ENCODE measurements at places on chromosomes 1 and 21.

DNA sequence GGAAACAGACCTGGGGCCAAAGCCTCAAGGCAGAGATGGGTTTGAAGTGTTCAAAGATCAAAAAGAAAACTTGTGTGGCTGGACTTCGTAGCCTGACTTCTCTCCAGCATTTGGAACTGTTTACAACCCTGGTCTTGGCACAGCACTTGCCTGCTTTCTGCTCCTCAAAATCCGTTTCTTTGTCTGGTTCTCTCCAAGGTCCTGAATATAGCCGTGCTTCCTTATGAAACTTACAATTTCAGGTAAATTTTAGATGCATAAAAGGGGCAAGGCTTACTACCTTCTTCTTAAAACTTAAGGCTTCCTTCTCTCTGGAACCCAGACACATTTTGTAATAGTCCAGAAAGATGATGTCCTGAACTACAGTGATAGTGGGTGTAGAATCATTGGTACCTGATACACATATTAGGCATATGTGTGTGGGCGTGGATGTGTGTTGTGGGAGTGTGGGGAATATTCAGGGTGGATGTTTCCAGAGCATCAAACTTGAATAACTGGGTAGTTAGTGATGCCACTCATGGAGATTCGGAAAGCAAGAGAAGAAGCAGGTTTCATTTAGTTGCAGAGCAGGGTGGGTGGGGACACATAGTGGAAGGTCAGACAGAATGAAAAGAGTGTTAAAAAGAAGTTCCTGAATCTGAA lies 26.4 kb upstream of the FAM78B start:
- no peak for DNase-seq

DNA sequence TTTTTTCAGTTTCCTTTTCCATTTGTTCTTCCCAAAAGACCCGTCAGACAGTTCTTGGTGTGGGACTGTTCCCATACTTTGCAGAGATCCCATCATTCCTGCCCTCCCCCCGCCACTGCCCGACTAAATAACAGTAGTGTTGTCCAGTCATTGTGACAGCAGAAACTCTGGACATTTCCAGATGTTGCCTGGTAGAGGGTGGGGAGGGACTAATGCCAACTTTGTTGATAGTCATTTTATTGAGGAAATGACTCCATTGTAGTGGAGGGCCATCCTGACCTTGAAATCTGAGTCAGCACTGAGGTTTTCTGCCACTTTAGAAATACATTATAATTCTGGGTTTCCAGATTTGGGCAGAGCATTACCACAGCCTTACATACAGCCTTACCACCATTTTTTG lies 85.4 kb downstream of the CEP350 start:
- DNase-seq: no peak

GRCh38 chr21:21631961-21632360 lies 633.8 kb downstream of the NCAM2 start:
- no peak for DNase-seq

DNA sequence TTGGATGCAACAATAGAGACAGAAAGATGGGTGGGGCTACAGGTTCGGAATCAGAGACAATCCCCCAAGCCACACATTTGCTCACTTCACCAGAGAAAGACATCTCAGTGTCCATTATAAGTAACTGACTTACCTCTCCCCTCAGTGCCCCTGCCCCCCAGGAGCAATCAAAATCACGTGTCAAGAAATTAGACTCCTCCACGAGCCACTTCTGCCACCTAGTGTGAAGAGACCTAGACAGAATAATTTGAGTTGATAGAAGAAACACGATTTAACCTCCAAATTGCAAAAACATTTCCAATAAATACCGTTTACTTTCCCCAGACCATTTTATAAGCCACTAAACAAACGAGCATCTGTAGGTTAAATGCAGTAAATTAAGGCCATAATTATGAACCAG lies 123.2 kb downstream of the SLC30A10 start:
- no peak for DNase-seq

DNA sequence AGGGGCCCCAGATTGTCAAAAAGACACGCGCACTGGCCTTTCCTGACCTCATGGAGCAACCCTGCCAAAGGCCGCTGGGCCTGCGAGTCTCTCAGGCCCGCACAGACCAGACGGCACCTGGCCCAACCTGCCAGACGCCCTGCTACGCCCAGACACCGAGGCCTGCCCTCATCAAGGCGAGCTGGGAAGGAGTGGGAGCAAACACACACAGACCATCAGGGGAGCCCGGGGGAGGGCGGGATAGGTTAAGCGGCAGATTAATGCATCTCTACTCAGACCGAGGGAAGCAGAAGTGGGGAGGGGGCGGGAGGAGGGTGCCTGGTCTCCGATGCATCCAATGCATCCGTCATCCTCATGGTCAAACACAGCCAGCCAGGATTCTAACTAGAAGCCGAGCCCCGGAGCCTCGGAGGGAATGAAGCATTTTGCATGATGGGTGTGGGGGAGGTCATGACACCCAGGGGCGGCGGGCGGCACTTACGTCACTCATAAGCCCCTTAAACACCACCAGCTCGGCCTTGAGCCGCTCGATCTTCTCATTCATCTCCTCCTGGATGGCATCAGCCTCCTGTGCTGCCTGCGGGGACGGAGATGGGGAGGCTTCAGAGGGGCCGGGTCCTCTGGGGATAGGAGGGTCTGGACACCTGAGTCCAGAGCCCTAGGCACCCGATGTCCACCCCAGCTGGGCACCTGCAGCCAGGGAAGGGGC lies 17.0 kb upstream of the ALDH4A1 start:
- no peak for DNase-seq

- DNase-seq: no peak
Observed at GRCh38 chr1:218823291-218823900, 350.3 kb upstream of the LYPLAL1 start.

DNA sequence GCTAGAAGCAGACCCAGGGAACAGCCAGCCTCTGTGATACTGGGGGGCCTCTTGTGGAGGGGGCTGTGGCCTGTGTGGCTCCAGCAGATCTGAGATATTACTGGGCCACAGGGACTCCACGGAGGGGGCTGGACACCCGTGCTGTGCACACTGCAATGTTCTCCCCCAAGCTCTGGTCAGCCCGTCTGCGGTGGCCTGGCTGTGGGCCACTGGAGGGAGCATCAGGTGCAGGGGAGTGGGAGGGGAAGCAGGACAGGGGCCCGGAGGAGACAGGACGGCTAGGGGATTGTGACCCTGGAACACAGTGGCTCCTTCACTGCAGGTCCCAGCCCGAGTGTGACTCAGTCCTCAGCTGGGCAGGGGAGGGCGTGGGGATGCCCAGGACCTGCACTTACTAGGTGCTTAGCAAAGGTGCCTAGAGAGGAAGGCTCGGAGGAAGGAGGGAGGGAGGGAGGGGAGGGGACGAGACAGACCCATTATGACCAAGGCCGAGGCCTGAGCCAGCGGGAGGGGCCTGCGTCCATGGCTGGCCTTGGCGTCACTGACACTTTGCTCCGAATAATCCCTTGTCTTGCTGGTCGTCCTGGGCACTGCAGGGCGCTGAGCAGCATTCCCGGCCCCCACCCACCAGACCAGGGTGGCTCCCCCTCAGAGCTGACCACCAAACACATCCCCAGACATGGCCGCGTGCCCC lies 44.2 kb downstream of the PRDM16 start:
- DNase-seq: no peak

DNA sequence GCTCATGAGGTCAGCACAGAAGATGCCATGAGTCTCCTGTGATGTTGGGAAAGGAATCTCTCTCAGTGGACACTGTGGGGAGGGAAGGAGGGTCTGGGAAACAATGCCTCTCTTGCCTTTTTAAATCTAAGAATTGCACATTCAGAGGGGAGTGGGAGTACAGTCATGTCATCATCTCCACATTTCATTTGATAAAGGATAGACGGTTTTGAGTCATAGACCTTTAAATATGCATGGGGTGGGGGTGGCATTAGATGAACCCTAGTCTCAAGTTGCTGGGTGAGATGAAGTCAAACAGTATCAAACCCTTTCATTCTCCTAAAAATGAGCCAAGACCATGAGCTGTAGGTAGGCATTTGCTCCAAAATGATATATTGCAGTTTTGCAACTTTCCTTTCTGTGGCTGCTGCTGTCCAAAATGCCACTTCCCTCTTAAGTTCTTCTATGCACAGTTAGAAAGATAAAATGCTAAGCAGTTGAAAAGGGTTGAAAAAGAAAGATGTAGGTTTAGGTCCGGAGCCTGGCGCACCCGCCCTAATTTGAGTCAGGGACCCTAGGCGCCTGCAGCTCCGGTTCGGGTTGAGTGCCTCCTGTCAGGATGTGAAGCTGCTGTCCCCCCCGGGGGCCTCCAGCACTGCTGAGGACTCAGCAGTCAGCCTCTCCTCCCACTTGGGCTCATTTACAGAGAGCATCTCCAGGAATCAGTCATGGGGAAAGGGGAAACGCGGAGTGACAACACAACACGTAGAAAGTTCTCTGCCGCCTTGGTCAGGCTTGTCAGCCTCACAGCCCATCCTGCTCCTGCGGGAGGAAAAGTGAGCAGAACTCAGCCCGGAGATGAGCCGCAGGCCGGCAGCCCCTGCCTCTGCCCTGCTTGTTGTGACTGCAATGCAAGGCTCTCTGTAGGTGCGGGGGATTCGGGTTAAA lies 479.3 kb upstream of the RUNX1 start:
- no peak for DNase-seq

- DNase-seq: no peak
Observed at GRCh38 chr1:234976861-234977680, 151.6 kb downstream of the TOMM20 start.

- DNase-seq: peak; percentile 96
Observed at GRCh38 chr1:33633019-33633801, 160.8 kb downstream of the ZSCAN20 start.

GRCh38 chr21:45267390-45267760 lies 20.3 kb downstream of the POFUT2 start:
- DNase-seq: no peak

DNA sequence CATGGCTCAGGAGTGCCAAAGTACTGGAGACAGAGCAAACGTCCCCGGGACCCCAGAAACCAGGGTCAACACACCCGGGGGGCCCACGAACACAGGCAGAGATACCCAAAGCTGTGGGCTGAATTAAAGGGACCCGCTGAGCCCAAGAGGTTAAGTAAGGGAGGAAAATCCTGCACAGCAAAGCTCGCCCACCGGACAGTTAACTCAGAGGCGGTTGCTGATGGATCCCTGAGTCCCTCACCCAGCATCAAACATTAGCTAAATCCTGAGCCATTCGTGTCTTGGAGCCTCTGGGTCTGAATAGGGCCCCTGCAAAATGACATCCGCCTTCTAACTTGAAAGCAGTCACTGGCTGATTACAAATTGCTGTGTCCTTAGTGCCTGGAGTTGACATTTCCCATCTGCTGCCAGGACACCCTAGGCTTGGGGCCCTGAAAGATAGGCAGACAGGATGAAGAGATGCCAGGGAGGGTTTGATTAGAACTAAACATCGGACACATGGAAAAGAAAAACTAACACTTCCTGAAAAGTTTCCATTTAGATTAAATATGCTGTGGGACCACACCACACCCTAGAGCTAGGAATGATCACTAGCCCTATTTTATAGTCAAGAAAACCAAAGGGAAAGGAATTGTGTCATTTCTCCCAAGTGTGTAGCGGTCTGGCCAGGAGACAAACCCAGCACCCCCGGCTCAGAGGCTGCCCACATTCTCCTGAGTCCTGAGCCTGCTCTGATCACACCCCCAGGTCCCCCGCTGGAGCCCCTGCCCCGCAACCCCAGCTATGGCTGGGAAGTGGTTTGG lies 239.3 kb downstream of the NPHP4 start:
- DNase-seq: no peak

DNA sequence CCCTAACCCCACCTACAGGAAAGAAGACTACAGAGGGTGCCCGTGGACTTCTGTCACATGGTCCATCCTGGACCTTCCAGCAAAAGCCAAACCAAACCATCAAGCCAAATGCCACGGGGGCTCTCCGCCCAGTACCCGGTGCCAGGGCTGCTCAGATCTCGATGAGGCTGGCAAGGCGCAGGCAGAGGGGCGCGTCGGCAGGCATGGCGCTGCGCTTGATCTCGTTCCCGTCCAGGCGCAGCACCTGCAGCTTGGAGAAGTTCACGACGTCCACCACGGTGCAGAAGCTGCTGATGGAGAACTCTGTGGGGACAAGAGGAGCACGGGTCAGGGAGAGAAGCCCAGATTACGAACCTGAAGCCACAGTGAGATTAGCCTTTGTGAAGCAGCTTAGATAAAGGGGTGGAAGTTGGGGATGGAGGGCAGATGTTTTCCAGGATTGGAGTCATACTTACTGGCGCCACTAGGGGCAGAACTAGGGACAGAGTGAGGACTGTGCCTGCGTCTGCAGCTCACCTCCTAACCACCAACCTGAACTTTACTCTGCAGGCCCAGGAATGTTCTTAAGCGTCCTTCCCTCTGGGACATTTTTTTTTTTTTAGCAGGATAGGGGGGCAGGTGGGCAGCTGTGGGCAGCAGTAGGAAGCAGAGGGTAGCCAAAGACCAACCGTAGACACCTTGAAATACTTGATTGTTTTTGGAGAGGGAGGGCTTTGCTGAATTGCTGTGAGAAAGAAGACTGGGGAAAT lies 8.6 kb downstream of the FMOD start:
- peak; percentile 81 for DNase-seq

GRCh38 chr1:190663962-190664361 lies 186.3 kb upstream of the BRINP3 start:
- DNase-seq: no peak

- no peak for DNase-seq
Observed at GRCh38 chr1:3504151-3504821, 49.8 kb downstream of the ARHGEF16 start.

All from Karpas-422 (cell line).